ENCODE measurements at places on chromosomes 1 and 21.

DNA sequence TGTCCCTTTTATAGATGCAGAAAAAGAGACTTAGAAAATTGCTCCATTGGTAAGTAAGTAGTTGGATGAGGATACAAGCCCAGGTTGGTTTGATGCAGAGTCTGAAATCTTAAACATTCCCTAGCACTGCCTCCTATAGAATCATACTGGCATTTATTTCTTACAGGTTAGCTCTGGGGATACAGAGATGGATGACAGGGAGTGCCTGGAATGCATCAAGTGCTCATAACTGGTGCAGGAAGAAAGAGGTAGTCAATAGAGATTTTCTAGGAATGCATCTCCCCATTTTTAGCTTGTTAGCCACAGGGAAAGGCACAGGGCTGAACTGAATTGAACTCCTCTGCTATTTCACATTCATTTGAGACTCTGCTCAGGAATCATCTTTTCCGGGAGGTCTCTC lies 269.0 kb upstream of the USP24 start:
- peak; percentile 66 for DNase-seq

- no peak for DNase-seq
Observed at GRCh38 chr1:36645867-36646266, 163.2 kb upstream of the CSF3R start.

DNA sequence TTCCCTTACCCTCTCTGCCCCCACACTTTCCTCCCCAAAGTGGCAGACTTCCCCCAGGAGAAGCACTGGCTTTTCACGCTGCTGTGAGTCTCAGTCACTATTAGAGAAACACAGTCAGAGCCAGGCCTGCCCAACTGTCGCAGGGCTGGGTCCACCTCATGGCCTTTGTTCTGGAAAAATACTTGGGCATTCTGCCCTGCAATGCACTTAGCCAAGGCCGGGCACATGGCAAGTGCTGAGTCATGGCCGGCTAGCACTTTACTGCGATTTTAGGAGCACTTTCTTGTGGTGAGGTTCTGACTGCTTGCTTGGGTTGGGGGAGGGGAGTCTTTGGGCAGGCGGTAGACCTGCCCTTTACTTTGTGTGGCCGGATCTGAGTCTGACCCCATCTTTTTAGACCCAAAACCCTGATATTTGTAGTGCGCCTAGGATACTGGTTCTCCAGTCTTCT lies 7.7 kb downstream of the EPHX1 start:
- DNase-seq = peak; percentile 77

GRCh38 chr1:145837656-145838055 lies 7.8 kb upstream of the NUDT17 start:
- no peak for DNase-seq

DNA sequence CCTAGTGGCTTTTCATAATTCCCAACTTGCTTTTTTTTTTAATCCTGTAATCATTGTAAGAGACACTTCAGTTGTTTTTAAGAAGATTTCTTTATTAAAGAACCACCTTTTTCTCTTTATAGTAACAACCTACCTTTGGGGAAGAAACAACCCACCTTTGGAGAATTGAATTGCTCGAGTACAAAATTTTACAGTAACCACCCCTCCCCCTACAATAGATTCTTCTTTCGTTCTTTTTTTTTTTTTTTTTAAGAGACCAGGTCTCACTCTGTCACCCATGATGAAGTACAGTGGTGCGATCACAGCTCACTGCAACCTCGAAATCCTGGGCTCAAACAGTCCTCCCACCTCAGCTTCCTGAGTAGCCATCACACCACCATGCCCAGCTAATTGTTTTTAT lies 2.1 kb upstream of the LRRC40 start:
- DNase-seq = no peak

GRCh38 chr1:60130703-60131102 lies 57.1 kb upstream of the C1orf87 start:
- no peak for DNase-seq

DNA sequence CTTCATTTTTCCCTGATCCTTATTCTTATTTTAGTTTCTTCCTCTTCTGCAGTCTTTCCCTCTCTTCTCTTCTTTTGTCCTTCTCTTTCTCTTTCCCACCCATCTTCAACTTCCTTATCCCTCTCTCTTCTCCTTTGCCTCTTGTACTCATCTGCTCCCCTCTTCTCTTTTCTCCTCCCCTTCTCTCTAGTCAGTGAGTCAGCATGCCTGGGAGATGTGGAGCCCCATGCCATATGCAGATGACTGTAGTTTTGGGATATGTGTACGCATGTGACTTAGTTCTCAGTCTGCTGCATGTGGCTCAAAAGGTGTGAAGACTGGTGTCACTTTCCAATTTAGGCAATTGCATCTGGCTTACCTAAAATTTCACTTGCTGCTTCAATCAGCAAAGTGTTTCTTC lies 10.4 kb downstream of the DNAJC6 start:
- DNase-seq = no peak

DNA sequence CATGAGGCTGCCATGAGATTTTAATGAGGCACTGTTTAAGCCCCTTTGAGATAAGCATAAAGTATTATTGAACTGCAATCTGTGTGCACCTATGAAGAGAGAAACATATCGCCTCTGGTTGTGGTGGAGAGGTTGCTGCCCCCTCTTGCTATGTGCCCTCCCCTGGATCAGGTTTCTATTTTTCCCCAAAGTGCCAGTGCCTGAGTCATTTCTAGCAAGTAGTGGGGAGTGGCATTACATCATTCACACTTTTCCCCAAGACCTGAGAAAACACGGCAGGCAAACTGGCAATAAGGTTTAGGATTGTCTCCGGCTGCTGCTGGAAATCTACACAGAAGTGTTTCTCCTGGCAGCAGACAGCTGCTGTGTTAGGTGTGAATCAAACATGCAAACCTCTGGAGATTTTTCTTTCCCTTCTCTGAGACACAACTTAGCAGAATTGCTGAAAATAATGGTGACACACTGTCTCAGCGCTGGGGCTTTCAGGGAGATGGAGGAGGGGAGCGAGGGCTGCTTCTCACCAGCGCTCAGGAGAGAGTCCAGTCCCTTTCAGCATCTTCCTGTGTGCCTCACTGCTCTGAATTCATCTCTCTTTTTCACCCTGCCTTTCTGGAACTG lies 13.7 kb upstream of the RGS16 start:
- peak; percentile 65 for DNase-seq

DNA sequence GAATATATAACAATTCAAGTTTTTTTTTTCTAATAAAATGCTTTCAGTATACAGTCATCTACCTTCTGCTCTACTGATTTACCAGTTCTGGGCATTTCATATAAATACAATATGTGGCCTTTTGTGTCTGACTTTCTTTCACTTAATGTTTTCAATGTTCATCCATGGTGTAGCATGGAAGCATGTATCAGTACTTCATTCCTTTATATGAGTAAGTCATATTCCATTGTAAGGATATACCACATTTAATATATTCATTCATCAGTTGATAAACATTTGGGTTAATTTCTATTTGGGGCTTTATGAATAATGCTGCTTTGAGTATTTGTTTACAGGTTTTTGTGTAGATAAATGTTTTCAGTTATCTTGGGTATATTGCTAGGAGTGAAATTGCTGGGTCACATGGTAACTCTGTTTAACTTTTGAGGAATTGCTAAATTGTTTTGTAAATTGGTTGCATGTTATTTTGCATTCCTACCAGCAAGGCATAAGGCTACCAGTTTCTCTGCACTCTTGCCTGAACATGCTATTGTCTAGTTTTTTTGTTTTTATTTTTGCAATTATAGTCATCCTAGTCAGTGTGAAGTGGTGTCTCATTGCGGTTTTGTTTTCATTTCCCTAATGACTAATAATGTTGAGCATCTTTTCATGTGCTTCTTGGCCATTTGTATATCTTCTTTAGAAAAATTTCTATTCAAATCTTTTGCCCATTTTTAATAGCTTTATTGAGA lies 206.1 kb downstream of the TM2D1 start:
- no peak for DNase-seq

DNA sequence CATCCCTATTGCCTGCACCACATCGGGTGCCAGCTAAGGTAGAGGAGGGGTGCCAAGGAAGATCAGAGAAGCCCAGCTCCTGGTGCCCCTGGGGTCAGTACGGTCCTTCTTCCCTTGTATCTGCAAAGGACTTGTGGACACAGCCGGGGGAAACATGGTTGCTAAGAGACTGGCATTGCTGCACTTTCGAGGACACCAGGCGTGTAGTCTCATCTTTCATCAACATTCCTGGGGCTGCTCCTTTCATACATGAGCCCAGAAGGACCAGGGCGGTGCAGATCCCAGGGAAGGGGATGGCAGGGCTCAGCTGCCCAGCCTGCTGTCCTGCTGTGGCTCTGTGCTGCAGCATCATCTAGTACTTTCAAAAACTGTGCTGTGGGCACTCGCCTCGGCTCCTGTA lies 61.0 kb downstream of the RUNX1 start:
- DNase-seq = no peak

DNA sequence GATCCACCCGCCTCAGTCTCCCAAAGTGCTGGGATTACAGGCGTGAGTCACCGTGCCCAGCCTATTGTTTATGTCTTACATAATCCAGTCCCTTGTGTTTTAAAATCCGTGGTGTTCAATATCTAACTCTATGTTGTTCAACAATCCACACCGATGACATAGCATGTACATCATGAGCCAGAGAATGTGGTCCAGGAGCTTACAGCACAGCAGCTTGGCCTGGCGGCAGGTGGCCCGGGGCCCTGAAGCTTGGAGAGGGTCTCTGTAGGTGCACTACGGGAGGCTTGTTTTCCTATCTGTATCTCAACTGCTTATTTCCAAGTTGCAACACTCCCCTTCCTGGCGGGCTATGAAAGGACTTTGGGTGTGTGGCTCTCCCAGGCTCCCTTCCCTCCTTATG lies 138.4 kb downstream of the ADSS2 start:
- no peak for DNase-seq

GRCh38 chr1:119909890-119910596 lies 13.7 kb upstream of the ADAM30 start:
- no peak for DNase-seq

DNA sequence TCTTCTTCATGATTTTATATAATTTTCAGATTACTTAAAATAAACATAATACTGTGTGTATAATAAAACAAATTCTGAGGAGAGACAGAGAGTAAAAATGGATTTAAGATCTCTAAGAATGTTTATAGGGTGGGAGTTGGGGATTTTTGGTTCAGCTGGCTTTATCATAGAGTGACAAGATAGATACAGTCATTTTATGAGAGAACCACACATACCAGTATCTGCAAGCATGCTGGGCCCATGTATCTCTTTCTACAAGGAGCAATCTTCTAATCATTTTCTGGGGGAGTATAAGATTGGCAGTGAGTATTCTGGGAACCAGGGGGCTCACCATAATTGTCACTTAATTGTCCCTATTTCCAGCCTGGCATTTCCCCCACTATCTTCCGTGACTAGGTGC lies 64.3 kb upstream of the DUSP10 start:
- no peak for DNase-seq

DNA sequence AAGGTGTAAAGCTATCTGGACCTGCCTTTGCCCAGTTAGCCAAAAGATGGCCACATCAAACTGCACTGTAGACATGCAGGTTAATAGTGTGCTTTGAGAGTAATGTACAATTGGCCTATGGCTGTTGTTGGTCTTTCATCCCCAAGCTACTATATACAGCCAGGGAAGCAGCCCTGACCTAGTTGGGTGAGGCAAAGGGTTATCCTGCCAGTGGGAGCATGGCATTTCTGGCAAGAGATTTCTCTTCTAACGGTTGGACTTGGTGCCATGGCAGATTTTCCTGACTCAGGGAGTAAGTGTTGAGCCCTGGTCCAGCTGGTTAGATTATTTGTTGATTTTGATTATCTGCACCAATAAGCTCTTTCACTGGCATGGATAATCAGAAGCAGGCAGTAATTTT lies 119.8 kb downstream of the SDCCAG8 start:
- DNase-seq = no peak

GRCh38 chr1:236222632-236223031 lies 59.1 kb downstream of the ERO1B start:
- no peak for DNase-seq

- DNase-seq = peak; percentile 61
Observed at GRCh38 chr1:82161700-82162141, 361.0 kb downstream of the ADGRL2 start.

DNA sequence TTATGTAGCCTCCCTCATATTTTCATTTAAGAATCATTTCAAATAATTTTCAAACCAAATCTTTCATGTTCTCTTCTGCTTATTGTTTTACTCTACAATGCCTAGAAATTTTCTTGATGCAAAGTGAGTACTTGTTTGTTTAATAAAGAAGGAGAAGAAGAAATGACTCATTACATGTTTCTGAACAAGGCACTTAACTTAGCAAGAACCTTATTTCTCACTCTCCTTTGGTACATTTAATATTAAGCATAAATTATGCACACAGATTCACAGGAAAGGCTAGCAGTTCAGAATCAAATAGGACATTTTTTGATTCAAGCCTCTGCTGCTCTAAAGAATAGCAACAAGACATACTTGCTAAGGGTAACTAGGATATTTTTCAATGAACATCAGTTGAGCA lies 9.1 kb downstream of the SCYL3 start:
- DNase-seq = no peak

- DNase-seq = no peak
Observed at GRCh38 chr21:35378881-35379280, 329.8 kb upstream of the RUNX1 start.

DNA sequence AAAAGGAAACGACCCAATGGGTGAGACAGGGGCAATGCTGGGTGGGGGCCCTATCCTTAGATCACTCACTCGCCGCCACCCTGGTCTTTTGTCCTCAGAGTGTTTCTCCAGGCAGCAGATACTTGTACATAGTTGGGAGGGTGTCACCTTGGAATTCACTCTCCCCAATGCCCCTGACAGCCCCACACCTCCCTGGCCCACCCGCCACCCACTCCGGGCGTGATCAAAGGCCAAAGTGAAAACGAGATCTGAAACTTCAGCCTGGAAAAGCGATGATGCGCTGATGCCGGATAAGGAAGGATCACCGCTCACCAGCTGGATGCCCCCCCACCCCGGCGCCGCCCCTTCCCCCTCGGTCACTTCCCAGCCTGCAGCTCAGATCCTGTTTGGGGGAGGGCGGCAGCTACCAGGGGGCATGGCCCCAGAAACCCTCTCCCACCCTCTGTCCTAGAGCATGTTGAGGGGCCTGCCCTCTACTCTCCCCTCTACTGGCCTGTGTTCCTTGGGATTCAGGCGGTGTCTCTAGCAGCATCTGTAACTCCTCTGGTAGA lies 33.6 kb upstream of the CASZ1 start:
- DNase-seq = no peak

- DNase-seq = peak; percentile 75
Observed at GRCh38 chr1:215568299-215568692, 1.2 kb downstream of the KCTD3 start.

- no peak for DNase-seq
Observed at GRCh38 chr1:182262425-182262824, 129.2 kb downstream of the GLUL start.

- DNase-seq = no peak
Observed at GRCh38 chr1:244191581-244191980, 140.5 kb downstream of the ZBTB18 start.

DNA sequence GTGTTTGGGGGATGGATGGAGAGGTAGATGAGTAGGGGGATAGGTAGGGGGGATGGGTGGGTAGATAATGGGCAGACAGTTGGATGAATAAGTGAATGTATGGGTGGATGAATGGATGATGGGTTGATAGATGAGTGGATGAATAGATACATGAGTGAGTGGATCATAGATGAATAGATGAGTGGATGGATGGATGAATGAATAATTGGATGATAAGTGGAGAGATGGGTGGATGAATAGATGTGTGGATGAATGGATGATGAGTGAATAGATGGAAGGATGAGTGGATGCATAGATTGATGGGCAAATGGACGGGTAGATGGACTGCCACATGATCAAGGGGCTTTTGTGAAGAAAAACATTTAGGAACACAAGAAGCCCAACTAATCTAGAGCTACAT lies 133.3 kb upstream of the F3 start:
- no peak for DNase-seq

Data from fibroblast of skin of right biceps (primary cell).